M059J (cell line): ENCODE measurements at places on chromosomes 3 and 15. TPM values are rescaled to one million over a fixed set of nuclear protein-coding genes. Genes with fewer than 3 reads are reported as not detected.

- DNase-seq = peak; percentile 94
Observed at GRCh38 chr3:156918746-156919145, 92.6 kb downstream of the LEKR1 start.

DNA sequence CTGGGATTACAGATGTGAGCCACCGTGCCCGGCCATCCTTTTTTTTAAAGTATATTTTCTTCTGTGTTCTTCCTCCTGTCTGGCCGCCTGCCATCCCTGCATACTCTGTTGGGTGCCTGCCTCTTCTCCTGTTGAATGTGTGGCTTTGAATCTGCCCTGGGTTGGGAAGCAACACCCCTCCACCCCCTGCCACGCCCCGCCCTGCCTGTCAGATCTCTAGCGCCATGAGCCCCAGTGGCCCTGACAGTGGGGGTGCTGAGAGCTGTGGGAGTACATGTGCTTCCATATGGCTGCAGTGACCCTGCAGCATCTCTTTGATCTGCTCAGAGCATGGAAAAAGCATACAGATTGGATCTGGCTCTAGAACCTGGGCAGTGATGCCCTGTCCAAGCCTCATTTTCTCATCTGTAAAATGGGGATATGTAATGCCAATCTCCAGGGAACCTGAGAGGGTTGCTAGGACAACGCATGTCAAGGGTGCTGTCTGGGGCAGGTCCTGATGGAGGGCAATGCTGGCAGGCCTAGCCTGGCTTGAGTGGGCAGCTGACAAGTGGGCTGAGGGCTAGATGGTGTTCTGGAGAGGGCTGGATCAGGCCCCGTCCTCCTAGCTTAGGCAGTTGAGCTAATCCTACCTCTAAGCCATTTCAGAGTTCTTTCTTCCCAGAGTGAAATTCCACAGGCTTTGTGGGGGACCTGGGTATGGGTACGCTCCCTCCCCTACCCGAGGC lies 23.9 kb downstream of the CCDC13 start:
- DNase-seq = no peak

DNA sequence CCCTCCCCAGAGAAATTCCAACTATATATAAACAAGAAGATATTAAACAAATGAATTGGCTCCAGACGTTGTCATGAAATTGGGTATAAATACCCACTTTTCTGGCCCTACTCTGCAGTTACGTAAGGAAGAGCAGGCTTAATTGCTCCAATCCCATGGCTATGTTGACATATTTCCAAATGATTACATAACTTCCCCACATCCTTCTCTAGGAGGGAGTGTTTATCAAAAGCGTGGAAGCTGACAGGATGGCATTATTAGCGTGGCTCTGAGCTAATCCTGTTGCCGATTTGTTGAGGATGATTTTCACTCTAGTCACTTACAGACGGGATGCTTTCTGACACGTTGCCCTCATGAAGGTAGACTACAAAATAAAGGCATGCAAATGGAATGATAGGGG lies 347.5 kb upstream of the TMCO5A start:
- peak; percentile 28 for DNase-seq

GRCh38 chr15:75599401-75599800 lies 20.3 kb upstream of the PTPN9 start:
- DNase-seq = no peak

- DNase-seq = peak; percentile 62
Observed at GRCh38 chr15:48693484-48693883, 48.0 kb upstream of the FBN1 start.

Gene IFT57
- 36.4 and 74.2 TPM in 2 replicates for total RNA-seq

Gene GLDN
- total RNA-seq = 0.74 and 1.6 TPM in 2 replicates

Gene GP9
- total RNA-seq = not detected in 2 replicates

Gene PPP1R14D
- total RNA-seq = not detected in 2 replicates

Gene SLC6A11
- not detected in 2 replicates for total RNA-seq

Gene CD200R1
- total RNA-seq = 0.12 TPM in 1 of 2 replicates, not detected in the other
